ENCODE measurements at places on chromosomes 2 and 18.

GRCh38 chr18:33022370-33022769 lies 249.5 kb upstream of the KLHL14 start:
- DNase-seq, result no peak

DNA sequence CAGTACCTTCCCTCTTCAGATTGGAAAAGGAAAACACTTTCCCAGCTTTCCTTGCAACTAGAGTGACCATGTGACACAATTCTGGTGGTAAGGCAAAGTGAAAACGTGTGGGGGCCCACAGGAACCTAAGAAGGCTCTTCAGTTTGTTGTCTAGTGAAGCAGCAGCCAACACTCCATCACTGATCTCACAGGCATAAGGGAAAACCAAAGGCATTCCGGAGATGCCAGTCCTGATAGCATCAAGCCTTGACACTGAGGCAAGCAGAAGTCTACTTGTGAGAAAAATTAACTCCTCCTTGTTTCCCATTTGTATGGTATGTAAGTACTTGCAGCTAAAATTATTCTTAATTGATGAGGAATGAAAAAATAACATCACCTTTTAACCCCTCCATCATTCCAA lies 88.3 kb downstream of the ETAA1 start:
- DNase-seq, result no peak

DNA sequence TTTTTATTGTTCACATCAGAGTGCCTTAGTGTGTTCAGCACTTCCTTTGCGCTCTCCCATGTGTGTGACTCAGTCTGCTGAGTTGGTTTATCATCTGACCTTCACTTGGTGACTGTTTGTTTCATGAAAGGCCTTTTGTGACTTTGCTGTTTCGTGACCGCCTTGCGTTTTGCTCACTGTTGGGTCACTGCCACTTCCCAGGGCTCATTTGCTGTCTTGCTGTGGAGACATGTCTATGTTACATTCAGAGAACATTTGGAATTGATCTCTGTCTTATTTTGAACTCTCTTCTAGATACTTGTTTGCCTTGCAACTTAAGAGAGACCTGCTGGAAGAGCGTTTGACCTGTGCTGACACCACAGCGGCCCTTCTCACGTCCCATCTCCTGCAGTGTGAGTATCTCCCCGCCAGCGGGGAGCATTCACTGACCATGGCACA lies 54.7 kb downstream of the FARP2 start:
- no peak for DNase-seq

DNA sequence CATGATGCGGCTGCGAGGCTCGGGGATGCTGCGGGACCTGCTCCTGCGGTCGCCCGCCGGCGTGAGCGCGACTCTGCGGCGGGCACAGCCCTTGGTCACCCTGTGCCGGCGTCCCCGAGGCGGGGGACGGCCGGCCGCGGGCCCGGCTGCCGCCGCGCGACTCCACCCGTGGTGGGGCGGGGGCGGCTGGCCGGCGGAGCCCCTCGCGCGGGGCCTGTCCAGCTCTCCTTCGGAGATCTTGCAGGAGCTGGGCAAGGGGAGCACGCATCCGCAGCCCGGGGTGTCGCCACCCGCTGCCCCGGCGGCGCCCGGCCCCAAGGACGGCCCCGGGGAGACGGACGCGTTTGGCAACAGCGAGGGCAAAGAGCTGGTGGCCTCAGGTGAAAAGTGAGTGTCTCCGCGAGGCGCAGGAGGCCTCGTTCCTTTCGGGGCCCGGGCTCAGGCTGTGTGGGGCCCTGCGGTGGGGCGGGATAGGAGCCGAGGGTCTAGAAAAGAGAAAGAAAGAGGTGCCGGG lies 520 bp downstream of the GLS start:
- no peak for DNase-seq

DNA sequence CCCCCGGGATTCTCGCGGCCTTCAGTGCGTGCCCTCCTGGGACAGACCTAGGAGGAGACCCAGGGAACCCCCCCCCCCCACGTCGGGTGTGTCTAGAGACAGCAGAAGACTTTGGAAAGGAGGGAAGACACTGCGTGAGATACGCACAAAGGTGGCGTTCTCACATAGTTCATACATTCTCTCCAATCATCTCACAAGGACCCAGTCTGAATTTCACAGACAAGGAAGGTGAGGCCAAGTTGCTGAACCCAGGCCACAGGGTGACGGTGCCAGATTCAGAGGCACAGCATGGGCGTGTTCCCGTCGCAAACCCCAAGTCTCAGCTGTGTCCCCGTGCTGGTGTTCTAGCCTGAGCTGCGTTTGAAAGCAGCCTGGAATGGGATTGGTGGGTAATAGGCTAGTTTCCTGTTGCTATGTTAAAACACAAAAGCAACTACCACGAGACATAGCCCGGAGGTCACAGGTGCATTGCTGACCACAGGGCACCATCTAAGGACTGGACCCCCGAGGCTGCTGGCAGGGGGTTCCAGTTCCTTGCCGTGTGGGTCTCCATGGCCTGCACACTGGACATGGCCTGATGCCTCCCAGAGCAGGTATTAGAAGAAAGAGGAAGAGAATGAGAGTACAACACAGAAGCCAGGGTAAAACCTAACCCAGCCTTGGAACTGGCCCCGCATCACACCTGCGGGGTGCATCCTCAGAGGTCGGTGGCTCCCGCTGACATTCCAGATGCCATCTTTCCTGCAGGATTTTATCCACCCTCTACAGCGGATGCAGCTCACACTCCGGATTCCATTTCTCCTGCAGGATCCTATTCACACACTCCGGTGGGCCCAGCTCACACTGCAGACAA lies 1.1 kb upstream of the PXDN start:
- no peak for DNase-seq

DNA sequence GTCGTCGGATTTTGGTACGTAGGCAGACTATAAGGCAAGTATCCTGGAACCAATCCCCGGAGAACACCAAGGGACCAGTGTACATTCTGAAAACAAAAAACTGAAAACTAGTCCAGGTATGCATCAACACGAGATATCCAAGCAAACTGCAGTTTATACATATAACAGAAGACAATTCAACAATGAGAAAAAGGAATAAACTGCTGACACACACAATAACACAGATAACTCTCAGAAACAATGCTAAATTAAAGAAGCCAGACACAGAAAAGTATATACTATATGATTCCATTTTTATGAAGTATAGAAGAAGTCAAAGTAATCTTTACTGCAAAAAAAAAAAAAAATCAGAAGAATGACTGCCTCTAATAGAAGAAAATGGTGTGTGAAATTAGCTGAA lies 5.9 kb downstream of the ROCK2 start:
- DNase-seq, result no peak

DNA sequence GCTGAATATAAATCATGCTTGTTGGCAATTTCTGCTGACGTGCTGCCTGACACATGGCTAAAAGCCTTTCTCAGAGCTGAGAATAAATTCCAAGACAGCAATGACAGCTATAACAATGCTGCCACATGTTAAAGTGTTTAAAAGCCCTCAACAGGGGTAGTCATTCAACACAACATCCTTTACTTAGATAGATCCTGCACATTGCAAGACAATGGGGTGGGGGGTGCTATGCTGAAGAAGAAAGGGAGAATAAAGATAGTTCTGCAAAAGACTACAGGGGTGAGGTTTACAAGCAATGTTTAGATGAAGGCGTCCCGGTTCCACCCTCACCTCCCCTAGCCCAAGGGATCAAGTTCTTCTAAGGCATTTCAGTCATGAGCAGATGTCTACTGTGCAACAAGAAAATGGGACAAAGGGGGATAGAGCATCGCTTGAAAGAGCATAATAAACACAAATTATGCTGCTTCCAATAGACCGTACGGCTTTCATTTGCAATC lies 291.0 kb upstream of the ACVR2A start:
- DNase-seq, result no peak

- DNase-seq, result no peak
These were observed 4.8 kb downstream of the GCFC2 start for GRCh38 chr2:75705921-75706320.

DNA sequence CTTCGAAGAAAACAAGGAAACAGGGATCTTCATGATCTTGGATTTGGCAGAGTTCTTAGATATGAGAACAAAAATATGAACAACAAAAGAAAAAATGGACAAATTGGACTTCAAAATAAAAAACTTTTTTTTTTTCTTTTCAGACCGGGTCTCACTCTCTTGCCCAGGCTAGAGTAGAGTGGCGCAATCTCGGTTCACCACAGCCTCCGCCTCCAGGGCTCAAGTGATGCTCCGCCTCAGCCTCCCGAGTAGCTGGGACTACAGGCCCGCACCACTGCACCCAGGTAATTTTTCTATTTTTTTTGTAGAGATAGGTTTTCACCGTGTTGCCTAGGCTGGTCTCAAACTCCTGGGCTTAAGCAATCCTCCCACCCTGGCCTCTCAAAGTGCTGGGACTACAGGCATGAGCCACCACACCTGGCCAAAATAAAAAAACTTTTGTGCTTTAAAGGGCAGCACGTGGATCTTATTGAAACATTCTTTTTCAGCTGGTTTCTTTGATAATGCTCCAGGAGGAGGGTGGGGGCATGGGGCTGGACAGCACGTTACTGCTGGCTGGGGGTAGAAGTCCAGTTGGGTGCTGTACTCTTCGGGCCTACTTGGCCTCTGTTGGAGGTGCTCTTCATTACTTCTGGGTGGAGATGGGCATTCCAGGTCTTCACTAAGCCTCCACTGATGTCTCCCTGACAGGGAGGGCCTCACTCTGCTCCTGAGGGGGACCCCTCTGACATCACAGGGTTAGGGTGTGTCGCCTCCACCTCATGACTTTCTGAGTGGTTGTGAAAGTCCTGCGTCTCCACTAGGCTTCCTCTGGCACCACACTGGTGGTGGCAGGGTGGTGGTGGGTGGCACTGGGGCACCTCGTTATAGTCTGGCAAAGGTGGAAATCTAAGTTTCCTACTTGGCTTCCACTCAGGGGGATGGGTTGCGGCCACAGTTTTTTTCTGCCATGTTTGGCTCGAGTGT lies 150.5 kb upstream of the XPO1 start:
- DNase-seq, result no peak

DNA sequence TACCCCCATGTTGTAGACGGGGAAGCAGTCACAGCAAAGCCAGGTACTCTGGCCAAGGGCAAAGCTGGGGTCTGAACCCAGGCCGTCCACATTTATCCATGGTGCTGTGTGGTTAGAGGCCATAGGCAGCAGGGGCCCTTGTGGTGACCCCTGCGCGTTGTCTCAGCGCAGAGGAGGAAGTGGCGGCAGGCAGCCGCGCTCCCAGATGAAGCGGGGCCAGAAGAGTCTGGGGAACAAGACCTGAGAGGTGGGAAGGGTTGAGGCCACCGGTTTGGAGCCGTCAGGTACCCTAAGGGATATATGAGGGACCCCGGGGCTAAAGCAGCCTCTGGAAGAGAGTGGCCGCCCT lies 770 bp downstream of the ZNF396 start:
- DNase-seq, result no peak

GRCh38 chr2:65845442-65846182 lies 413.2 kb upstream of the SPRED2 start:
- DNase-seq, result no peak

GRCh38 chr18:79988451-79989194 lies at the start of gene TXNL4A:
TSS of gene TXNL4A (minus strand) at chr18:79988563. CDS start at chr18:79988392, 171 bp downstream.
- DNase-seq, result peak; percentile 80

DNA sequence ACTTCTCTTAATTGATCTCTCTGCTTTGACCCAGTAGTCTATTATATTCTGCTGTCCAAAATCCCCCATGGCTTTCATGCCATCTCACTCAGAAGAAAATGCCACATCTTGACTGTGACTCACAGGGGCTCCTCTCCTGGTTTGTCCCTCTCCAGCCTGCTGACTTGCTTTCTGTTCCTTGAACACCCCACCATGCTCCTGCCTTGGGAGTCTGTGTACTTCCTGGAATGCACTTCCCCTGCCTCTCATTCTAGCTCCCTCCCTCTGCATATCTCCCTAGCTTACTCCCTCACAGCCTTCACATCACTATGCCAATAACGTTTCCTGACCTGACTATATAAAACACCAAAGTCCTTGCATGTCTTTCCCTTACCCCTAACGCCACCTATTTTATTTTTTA lies 167.2 kb downstream of the TRIB2 start:
- DNase-seq, result no peak

GRCh38 chr18:67135981-67136380 lies 380.5 kb downstream of the DSEL start:
- DNase-seq, result no peak

GRCh38 chr2:147049957-147050356 lies 794.9 kb upstream of the ACVR2A start:
- no peak for DNase-seq

- no peak for DNase-seq
These were observed 163.0 kb downstream of the FAM210A start for GRCh38 chr18:13563390-13563805.

DNA sequence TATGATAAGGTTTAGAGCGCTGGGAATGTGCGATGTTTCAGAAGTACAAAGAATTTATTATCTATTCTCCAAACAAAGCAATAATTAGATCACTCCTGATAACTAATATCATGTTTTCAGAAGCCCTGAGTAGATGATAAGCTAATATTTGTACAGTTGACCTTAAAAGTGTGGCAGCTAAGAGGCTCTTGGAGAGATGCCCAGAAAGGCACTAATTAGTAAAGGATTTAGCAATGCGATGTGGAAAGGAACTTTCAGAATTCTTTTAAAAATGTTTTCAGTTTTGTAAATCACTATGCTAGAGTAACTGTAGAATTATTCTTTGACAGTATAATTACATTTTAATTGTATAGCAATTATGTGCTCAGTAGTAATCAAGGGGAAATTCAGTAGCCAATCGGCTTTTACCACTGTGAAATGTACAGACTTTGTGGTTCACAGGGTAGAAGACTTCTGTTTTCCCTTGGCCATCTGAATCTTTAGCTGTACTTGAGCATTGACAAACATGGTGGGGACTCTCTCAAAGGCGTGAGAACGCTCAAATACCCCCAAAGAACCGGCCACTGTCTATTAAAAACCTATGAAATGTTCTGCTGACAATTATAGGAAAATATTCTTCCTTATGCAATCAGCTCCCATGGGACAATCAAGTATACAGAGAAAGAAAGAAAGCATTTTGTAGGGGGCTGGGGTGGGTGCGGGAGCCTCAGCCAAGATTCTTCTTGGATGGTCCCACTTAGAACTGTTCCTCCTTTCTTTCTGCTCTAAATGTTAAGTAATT lies 262.8 kb upstream of the AGAP1 start:
- no peak for DNase-seq

- DNase-seq, result no peak
These were observed 119.2 kb downstream of the ANKRD44 start for GRCh38 chr2:197191177-197191939.

- no peak for DNase-seq
These were observed 377.0 kb downstream of the DCC start for GRCh38 chr18:52716973-52717372.

GRCh38 chr18:22778996-22779395 lies 154.1 kb upstream of the RBBP8 start:
- DNase-seq, result no peak

GRCh38 chr2:189441709-189442074 lies 418 bp downstream of the WDR75 start:
- DNase-seq, result no peak

GRCh38 chr2:3035385-3036050 lies 342.1 kb downstream of the EIPR1 start:
- no peak for DNase-seq

Data from activated T-helper 1 cell treated with anti-CD3 and anti-CD28 coated beads, Interleukin-2, amount 50 U/mL, for 16 hours (primary cell).